ENCODE measurements at places on chromosomes 12 and 14.

DNA sequence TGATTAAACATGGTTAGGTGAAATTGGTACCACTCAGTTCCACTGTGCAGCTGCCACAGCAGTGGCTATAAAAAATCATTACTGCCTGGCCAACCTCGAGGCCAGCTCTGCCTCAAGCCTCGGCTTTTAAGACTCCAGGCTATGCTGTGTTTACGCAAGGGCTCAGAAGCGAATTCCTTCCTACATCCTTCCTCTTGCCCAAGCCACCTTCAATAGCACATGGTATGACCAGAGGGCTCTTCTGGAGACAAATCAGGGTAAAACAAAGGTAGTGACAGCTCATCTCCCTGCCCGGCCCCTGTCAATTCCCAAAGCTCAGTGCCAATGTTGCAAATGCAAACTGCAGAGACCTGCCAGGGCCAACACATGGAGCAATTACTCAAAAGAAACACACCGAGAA is 31.9 kb downstream of the NUAK1 start:
- DNase-seq, result peak; percentile 33

DNA sequence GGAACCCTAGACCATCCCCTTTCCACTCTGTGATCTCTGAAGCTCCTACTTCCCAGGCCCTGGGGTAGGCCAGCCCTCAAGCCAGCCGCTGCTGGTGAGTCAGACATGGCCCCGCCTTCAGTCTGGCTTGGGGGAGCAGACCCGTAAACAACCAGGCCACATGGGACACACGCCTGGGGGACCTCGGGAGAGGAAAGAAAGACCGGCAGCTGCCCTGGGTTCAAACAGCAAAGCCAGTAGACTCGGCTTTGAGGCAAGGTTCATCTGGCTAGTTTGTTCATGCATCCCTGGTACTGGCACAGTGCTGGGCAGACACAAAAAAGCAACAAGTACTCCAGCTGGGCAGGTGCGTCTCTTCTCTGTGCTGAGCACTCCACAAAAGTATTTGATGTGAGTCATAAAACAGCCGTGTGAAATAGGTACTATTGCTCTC is 101.9 kb downstream of the SETD3 start:
- no peak for DNase-seq

GRCh38 chr12:6364044-6364374 is 11.4 kb downstream of the SCNN1A start:
- DNase-seq, result no peak

- no peak for DNase-seq
Observed at GRCh38 chr14:102873546-102874061, 48.9 kb upstream of the AMN start.

GRCh38 chr12:72369423-72369959 is 97.3 kb downstream of the TRHDE start:
- DNase-seq, result no peak

GRCh38 chr12:65362234-65363031 is 84.0 kb downstream of the MSRB3 start:
- DNase-seq, result no peak

- DNase-seq, result no peak
Observed at GRCh38 chr12:65651060-65651459, 173.2 kb upstream of the HMGA2 start.

- DNase-seq, result no peak
Observed at GRCh38 chr12:15859116-15859515, 23.1 kb upstream of the STRAP start.

DNA sequence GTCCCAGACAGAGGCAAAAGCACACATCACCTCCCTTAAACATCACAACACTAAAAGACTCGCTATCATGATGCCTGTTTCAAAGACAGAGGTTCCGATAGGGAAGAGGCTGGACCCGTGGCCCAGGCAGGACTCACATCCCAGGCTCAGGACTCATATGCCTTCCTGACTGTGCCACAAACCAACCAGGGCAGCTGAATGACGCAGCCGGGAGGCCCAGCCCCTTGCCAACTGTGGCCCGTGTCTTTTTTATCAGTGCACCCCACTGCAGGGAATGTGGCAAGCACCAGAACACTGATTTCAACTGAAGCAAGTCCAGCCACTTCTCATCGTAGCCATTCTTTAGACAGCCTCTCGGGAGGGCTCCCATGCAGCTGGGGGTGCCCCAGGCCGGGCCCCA is 132.3 kb downstream of the KSR2 start:
- DNase-seq, result no peak

GRCh38 chr14:58341152-58341748 is 42.9 kb downstream of the ARID4A start:
- no peak for DNase-seq

DNA sequence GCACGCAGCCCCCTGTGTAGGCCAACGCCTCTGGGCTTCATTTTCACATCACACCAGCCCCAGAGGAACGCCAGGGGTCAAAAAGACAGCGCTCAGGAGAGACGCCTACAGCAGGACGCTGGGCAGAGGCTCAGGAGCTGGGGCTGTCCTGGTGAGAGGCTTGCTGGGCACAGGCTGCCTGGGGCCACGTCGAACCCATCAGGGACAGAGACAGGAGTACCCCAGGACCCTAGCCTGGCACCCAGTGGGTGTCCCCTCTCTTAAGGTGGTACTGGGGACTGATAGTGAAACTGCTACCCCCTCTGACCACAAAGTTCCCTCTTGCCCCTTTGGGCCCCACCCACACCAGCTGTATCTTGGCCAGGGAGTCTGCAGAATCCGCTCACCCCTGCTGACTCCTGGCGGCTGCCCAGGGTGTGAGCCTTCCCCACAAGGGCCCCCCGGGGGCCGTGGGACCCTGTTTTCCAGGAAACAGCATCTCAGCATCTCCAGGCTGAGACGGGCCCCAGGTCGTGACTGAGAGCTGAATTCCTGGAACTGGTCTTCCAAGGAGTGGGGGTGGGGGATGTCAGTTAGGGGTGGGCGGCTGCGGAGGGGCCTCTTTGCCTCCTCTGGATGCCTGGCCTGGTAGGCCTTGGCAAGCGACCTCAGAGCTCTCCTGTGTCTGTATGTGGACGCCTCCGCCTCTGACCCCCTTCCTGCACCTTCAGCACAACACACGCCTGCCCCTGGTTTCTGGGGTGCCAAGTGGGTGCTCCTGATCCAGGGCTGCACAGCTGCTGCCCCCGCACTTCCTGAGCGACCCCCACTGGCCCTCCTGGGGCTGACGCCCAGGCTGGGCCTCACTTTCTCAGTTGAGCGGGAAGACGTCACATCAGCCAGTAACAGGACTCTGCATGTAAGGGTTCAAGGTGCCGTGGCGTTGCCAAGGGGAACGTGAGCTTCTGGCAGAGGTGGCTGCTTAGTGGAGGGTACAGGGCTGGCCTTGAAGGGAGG is 321.9 kb upstream of the RTL1 start:
- DNase-seq, result no peak

DNA sequence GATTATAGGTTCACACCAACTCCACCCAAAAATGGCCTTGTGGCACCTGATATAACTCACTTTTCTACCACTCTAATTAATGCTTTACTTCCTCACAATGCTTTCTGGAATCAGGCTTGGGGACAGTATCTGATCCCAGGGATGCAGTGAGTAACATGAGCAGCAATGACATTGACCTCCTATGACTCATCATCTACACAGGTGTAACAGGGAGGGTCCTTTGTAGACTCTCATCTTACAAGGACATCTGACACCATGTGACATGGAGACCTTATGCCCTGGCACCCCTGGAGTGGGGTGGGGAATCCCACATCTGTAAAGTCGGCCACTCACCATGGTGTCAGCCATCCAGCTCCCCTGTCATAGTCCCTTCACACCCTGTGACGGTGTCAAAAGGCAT is 586.4 kb downstream of the MED13L start:
- no peak for DNase-seq

GRCh38 chr12:116454950-116455447 is 104.2 kb upstream of the MAP1LC3B2 start:
- peak; percentile 69 for DNase-seq

GRCh38 chr14:52918486-52918885 is 32.4 kb downstream of the FERMT2 start:
- peak; percentile 88 for DNase-seq

GRCh38 chr14:59303216-59303615 is 114.7 kb downstream of the DAAM1 start:
- no peak for DNase-seq

DNA sequence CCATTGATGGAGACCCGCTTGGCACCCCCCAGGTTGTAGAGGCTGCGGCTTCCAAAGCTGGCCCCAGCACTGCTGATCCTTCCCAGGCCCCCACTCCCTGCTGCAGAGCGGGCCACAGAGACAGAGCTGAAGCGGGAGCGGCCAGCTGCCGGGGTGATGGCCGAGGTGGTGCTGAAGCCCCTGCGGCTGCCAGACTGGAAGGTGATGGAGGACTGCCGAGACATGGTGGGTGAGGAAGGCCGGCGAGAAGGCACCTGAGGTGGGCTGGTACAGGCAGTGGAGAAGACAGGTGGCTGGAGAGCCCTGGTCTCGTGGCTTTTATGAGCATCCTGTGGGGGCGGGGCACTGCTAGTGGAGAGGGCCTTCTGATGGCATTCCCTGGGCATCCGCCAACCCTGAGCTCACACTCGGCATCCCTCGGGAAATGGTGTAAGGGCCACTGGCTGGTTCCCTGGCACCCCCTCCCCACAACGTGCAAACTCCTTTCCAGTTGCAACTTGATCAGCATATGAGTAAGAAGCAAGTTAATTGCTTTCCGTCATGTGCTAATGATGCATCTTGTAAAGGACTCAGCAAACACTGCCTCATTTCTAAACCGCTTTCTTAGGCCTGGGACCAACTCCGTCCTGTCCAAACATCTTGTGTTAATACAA is at the start of gene KRT75:
KRT75 (minus strand) TSS at position 291 of the 653 bp plus-strand sequence; CDS start at position 224, 67 bp downstream.
- no peak for DNase-seq

GRCh38 chr12:116804051-116804450 is 65.9 kb downstream of the RNFT2 start:
- DNase-seq, result no peak

DNA sequence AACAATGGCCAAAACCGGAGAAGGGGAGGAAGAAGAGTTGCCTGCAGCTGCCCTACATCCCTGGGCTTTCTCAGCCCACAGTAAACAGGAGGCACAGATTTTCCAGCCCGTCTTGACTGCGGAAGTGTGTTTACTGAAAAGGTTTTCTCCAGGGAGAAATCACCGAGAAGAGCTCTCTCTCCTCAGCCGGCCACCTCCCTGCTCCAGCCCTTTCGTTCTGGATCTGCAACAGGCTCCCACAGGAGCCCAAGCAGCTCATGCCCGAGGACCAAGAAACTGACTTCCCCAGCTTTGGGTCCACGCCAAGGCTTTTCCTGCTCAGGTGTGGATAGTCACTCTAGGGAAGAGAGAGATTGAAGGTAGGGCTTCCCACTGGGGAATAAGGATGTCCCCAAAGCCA is 61.7 kb downstream of the BCL11B start:
- no peak for DNase-seq

DNA sequence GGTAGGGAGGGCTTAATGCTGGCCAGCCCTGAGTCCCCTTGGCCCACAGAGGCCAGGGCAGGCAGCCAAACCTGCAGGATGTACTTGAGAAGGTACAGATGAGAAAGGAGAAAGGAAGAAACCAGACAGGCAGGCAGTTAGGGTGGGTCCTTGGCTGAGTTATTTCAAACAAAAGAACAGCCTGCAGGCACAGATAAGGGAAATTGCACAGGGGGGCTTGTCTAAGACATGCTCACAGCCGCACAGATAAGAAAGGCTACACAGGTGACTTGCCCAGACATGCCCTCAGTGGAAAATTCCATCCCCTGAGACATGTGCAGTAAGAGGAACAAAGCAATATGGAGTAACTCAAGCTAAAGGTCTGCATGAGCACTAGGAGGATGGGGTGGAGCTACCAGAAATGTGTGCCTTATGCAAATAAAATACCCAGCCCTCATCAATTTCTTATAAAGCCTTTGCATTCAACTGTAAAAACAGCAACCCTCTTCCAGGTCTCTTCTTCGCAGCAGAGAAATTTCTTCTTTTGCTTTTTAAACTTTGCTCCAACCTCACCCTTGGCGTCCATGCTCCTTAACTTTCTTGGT is 158.2 kb upstream of the RGS6 start:
- DNase-seq, result no peak

GRCh38 chr14:70601162-70601561 is 707 bp upstream of the MED6 start:
- no peak for DNase-seq

DNA sequence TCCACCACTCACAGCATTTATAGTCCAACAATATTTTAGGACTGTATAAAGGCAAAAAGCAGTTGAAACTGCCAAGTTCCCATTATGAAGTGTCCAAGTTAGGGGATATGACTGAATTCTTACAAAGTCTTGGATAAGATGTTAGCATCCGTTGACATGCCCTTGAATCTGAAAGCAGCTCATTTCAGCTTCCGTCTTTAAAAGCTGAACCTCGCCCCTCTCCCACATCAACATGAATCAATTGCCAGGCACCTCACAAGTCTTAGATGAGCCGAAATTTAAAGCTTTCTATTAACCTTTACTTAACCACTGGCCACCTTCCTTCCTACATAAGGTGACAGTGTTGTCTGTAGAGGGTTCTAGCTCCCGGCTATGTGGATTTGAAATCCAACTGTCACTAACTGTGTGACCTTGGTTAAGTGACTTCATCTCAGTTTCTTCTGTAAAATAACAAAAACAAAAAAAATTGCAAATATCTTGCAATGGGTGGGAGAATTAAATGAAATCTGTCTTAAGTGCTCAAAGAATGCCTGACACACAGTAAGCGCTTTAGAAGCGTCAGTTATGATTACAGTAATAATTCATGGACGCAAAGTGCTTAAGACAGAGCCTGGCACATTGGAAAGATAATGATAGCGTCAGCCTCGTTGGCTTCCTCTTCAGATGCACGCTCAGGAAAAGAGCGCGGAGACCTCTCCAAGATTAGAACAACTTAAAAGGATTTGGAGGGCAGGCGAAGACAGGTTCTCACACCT is 1.2 kb downstream of the PPP1CC start:
- DNase-seq, result no peak

DNA sequence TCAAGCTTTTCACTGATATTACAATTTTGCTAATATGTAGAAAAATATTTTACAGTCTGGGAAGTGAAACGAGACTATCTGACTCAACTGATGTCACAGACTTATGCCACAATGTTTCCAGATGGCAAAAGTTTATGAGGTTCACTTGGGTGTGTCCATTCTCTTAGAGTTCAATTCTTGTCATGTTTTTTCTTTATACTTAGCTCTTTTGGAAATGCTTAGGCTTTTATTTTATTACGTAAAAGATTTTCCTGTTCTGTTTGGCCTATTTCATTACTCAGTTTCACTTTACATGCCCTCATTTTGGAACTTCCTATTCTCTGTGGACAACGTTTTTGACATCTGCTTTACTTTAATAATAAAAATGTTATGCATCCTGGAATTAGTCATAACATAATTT is 2.1 kb upstream of the PDZRN4 start:
- DNase-seq, result no peak

Data from pulmonary artery endothelial cell (primary cell).